G401 (cell line): ENCODE measurements at places on chromosomes 4 and X. TPM values are rescaled to one million over a fixed set of nuclear protein-coding genes. Genes with fewer than 3 reads are reported as not detected.

Gene MAGEB1
- total RNA-seq = not detected in 2 replicates

Gene IL2RG
- not detected in 2 replicates for total RNA-seq

DNA sequence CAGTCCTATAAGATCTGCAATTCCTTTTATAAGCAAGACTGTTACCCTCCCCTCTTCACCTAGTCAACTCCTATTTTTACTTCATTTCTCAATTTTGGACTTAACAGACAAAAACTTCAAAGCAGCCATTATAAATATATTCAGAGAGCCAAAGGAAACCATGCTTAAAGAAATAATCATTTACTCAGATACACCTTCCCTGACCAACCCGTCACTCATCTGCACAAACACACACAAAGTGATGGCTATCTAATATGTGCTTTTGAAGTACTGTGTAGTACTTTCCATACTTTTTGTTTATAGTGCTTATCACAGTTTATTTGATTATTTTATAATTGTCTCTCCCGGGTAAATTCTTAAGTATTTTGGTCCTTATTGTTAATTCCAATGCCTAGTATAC lies 117.2 kb downstream of the TBC1D19 start:
- no peak for DNase-seq

DNA sequence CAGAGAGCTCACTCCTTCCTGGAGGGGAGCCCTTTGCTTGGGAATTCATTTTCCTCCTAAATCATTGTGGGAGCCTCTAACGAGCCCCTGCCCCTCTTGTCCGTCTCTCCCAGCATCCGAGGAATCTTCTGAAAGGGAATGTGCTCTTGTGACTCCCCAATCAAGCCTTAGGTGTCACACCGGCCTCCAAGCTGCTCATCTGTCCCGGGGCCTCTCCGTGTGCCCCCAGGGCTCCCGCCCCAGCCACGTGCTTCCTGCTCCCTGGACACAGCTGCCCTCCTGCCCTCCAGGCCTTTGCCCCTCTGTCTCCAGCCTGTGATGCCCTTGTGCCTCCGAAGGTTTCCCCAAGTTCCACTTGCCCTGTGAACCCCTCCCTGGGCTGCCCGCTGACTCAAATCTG lies 239.8 kb downstream of the AFAP1 start:
- no peak for DNase-seq

DNA sequence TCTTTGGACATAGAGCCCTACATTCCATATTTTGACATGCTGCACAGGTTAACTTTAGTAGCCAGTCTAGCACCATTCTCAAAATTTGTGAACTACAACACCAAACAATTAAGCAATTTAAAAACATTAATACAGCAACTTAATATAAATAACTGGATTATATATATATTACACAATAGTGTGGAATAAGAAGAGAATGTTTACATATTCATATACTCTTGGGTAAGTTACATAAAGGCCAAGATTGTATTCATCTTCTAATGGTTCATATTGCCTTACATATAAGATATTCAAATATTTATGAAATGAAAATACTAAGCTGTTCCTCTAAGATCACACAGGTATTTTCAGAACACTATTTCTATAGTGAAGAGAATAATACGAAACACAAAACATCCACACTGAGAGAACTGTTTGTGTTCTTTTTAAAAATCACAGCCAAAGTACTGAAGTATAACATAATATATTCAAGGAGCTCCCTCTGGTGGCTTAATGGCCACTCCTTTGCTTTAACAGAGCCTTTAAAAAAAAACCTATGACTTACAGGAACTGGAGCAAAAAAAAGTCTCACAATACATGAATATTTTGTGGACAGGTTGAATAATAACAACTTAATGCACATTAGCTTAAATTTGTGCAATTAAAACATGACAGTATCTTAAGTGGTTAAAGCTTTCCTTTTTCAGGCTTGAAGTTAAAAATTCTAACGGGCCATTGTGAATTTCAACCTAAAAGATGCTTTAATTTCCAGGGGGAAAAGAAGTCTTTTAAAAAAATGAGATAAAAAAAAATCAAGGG lies 46.2 kb downstream of the NEK1 start:
- peak; percentile 66 for DNase-seq
